NCI-H748 treated with DMSO at 0.1 percent for 48 hours (cell line): ENCODE measurements at places on chromosomes 1 and 21.

DNA sequence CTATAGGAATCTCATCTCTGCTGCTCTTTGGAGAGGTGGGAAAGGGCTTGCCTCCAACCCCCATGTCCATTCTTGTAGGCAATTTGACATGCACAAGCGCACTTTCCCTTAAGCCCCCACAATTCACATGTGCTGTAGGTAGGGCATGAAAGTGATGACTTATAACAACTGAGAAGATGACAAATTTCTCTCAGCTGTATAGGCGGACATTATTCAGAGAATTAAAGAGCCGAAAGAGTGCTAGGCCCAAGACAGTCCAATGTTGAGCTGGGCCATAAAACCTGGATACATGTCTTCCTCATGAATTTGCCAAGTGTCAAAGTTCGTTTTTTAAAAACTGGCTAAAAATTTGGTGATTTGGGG lies 106.3 kb upstream of the LYPLAL1 start:
- no peak for DNase-seq

DNA sequence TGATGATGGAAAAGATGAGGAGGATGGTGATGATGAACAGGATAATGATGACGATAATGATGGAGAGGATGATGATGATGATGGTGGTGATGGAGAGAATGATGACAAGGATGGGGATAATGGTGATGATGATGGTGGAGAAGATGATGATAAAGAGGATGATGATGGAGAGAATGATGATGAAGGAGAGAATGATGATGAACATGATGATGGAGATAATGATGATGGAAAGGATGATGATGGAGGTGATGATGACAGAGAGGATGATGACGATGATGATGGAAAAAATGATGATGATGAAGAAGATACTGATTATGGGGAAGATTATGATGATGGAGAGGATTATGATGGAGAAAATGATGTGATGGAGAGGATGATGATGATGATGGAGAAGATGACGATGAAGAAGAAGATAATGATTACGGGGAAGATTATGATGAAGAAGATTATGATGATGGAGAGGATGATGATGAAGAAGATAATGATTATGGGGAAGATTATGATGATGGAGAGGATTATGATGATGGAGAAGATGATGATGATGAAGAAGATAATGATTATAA lies 204.1 kb downstream of the MATN1 start:
- no peak for DNase-seq

- DNase-seq = no peak
These were observed 261.0 kb downstream of the RHOU start for GRCh38 chr1:228996281-228996680.

- no peak for DNase-seq
These were observed 232.6 kb upstream of the PLXNA2 start for GRCh38 chr1:208476846-208477170.

DNA sequence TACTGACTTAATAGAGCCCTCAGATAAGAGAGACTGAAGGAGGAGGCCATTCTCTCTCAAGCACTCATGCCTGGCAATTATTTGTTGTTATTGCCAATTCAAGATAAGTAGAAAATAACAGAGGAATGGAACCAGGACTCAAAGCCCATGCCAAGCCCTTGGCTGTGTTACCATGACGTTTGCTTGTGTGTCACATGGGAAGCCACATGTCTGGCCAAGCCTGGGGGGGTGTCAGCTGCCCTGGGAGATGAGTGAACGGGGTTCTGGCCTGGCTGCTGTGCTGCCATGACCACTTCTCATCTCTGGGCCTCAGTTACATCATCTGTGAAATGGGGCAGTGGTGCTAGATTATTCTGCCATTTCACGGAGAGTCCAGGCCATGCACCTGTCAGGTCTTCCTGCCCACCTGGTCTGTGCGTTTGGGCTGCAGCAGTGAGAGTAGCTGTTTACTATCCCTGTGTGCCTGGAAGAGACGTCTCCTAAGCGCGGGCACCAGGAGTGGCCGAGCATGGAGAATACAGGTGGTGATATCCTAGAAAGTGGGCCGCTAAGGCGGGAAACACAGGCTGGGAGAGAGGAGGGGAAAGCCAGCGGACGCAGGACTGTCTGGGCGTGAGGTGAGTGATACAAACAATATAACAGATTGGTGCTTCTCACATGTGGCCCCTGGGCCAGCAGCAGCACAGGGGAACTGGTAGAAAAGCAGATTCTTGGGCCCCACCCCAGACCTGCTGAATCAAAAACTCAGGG lies 67.8 kb downstream of the MAN1C1 start:
- DNase-seq = no peak

DNA sequence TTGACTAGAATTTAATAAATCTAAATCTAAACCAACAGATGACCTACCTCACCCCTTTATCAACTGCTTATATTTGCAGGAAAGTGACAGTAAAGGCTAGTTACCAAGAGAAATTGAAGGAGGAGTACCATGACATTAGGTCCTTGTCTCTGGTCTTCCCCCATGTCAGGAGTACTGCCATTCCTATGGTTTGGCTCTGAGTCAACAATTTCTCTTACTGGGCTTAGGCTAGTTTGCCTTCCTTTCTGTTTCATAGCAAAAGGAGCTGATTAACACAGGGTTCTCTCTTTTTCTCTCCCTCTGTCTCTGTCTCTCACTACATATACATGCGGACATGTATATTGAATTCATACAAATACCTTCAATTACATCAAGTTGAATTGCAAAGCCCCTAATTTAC lies 579.9 kb downstream of the DPYD start:
- no peak for DNase-seq

- no peak for DNase-seq
These were observed 56.1 kb downstream of the SWT1 start for GRCh38 chr1:185213091-185213490.

GRCh38 chr1:228846952-228847351 lies 111.7 kb downstream of the RHOU start:
- no peak for DNase-seq

- no peak for DNase-seq
These were observed 33.2 kb downstream of the ZBTB40 start for GRCh38 chr1:22484706-22485345.

DNA sequence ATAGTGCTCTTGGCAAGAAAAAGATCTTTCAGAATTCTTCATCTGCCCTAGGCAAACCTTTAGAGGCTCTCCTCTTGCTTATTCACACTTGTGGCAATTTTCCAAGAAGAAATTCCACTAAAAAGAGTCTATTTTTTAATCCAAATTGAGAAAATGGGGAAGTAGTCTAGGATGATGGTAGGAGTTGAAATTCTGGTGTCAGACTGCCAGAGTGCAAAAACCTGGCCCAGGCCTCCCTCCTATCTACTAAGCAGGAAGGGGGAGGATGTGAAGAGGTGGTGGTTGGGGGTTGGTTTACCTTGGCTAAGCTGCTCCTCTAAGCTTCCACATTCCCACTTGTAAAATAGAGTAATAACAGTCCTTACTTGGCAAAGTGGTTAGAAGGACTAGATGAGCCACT lies 120.6 kb upstream of the KCNJ15 start:
- no peak for DNase-seq

DNA sequence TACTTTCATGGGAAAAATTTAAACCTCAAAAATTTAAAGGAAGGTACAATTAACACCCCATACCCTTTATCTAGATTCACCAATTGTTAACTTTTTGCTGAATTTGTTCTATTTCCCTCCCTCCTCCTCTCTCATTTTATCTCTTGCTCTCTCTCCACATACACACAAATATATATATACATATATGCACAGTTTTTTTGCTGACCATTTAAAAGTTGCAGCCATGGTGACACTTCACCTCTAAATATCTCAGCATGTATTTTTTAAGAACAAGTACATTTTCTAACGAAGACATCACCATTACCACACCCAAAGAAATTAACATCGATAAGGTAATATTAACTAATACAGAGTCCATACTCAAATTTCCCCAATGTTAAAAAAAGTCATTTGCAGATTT lies 33.9 kb downstream of the LRIG2 start:
- no peak for DNase-seq

- DNase-seq = no peak
These were observed 3.3 kb downstream of the CCSAP start for GRCh38 chr1:229339520-229339919.

DNA sequence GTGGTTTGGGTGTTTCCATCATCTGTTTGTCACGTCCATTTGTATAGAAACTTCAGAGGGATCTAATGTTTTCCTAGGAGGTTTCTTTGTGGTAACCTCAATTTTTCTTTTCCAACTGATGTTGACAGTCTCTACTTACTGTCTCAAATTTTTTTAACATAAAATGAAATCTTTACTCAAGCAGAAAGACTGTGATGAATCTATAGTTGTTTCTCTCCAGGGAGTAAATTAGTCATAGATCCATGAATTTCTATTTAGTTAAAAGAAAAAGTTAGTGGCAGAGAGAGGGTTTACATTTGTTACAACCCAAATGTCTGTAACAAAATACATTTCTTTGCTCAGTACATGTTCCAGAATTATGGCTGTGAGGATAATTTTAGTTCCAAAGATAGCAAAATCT lies 161.6 kb downstream of the DISP1 start:
- DNase-seq = no peak

DNA sequence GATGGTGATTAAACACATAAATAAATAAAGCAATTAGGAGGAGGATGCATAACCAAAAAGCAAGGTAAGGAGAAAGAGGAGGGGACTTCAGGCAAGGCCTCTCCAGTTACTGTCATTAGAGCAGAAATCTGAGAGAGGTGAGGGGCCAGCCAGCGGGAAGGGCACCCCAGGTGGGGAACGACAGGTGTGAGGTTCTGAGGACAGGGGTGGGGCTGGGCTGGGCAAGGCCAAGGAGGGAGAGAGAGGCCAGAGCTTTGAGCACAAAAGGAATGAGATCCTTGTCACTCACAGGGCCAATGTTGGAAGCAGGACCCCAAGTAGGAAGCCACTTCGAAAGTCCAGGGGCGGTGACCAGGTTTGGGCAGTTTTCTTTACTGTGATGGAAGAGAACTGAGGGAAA lies 182.2 kb upstream of the RAB4A start:
- DNase-seq = peak; percentile 2

GRCh38 chr1:30303387-30303786 lies 420.0 kb downstream of the MATN1 start:
- no peak for DNase-seq

DNA sequence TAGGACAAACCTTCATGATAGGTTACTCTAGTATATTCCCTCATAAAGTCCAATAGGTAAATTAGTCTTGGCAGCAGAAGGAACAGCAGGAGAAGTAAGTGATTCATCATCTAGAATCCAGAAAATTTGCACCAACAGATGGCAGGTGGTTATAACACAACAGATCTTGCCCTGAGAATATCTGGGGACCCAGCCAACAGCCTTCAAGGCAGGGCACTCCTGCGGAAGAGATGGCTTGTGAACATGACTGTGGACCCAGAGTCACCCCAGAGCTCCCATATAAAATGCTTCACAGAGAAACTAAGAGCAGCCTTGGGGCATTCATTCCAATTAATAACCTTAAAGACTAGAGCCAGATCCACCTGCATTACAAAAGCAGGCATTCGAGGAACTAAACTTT lies 7.9 kb upstream of the PLA2G2C start:
- no peak for DNase-seq

- DNase-seq = no peak
These were observed 131.1 kb upstream of the WNT4 start for GRCh38 chr1:22273686-22274681.

- no peak for DNase-seq
These were observed 9.5 kb upstream of the PIGR start for GRCh38 chr1:206955476-206956451.

DNA sequence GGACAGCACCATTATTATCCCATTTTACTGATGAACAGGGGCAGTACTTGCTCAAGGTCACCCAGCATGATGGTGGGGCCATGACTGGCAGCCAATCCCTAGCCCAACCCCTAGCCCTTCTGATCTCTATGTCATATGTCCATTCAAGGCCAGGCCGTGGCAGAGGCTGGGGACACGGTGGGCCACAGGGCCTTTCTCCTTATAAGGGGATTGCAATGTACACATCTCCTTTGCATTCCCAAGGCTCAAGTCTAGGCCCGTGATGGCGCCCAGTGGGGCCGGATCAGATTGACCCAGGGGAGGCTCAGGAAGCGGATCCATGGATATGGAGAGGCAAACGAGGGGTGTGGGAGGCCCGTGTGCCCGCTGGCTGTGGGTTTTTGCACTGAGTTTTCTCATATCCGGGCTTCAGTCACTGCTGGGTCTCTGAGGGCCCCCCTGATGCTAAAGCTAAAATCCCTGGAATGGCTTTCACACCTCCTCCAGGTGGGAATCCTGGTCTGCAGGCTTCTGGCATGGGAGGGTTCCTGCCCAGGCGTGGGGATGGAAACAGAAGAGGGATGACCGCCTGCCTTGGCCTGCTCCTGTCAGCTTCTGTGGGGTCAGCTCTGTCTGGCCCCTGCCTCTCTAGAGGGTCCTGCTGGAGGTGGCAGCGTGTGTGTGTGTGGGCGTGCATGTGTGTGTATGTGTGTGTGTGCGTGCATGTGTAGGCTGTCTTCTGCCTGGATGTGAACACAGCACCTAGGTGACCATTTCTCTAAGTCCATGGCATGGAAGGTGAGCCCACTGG lies 2.1 kb downstream of the MYOM3 start:
- DNase-seq = no peak

DNA sequence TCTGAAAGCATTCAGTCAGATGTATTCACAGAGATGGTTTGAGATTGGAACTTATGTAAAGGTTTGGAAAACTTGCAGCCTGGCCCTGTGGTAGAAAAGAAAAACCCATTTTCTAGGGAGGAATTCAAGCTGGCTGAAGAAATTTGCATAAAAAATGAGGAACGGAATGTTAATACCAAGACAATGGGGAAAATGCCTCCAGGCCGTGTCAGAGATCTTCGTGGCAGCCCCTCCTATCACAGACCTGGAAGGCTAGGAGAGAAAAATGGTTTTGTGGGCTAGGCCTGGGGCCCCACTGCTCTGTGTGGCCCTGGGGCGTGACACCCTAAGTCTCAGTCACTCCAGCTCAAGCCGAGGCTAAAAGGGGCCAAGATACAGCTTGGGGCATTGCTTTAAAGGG lies 26.7 kb downstream of the NME7 start:
- DNase-seq = no peak

DNA sequence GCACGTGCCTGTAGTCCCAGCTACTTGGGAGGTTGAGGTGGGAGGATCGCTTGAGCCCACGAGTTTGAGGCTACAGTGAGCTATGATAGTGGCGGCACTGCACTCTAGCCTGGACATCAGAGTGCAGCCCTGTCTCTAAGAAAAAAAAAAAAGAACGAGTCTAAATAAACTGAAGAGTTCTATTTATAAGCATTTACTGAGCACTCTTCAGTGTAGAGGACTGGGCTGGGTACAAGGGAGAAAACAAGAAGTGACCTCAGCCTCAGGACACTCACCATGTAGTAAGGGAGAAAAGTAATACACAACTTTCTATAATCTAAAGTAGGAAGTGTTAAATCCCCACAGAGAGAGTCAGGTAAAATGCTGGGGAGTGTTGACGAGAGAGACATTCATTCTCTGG lies 35.0 kb downstream of the NAV1 start:
- DNase-seq = no peak

DNA sequence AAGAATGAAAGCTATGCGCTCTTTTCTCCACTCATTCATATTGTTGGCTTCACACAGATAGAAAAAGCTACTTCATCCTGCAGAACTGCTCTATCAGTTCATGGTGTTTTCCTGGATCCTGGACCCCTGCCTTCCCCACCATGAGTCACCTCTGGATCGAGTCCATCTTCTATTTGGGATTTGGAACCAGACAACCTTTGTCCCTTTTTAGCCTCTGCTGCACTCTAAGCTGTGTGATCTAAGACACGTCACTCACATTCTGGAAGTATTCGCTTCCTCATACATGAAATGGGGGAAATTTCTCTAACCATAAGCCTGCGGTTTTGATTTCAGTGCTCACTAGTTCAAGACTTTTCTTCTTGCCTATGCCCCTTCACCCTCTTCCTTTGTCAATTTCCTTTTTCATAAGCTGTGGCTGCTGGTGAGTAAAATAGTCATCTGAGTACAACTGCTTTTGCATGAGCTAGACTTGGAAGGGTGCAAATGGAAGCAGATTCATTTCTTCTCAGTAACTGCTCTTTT lies 14.1 kb upstream of the DEGS1 start:
- no peak for DNase-seq
